ENCODE measurements at places on chromosomes 5 and 9.
A peak's percentile ranks its signal among the peaks of the same experiment; 100 is the strongest.

- DNase-seq = no peak
Observed at GRCh38 chr5:52531105-52531504, 256.6 kb upstream of the ITGA1 start.

DNA sequence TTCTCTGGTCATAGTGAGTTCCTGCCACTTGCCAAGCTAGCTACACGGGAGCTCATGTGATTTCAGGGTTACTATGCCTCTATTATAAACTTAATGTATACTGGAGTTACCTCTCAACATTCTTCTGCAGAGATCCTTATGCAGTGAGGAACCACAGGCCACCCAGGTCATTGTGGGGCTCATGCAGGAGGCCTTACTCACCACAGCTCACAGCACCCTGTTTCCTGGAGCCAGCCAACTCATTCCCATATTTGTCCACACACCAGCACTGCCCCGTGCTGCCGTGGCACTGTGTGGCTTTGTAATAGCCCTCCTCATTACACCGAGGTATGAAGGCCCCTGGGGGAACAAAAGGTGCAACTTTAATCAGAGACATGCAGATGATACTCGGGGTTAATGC lies 520.0 kb downstream of the SPOCK1 start:
- DNase-seq = no peak

GRCh38 chr5:38207343-38207742 lies 51.0 kb upstream of the EGFLAM start:
- DNase-seq = no peak

- DNase-seq = no peak
Observed at GRCh38 chr5:38531518-38531917, 24.9 kb downstream of the LIFR start.

DNA sequence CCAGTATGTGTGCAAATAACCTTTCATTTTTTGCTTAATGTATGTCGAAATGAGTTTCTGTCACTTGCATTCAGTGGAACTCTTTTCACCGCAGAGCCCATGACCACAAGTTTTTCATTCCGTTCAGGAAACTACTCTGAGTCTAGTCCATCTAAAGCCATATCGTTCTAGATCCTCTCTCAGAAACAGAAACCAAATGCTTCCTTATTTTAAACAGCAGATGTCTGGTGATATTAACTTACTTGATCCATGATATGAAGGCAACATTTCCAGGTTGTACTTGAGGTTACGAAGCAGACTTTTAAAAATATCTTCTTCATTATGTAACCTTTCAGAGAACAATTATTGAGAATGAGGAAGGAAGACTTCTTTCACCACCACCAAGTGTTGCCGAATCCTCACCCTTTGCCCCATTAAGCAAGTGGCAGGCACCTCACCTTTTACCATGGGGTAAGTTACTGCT lies 72.4 kb upstream of the GNAQ start:
- no peak for DNase-seq

GRCh38 chr5:99083197-99083596 lies 154.4 kb upstream of the CHD1 start:
- DNase-seq = no peak

- DNase-seq = peak; percentile 19
Observed at GRCh38 chr9:26326563-26326962, 566.0 kb downstream of the CAAP1 start.

GRCh38 chr9:95840074-95840473 lies 35.4 kb upstream of the ERCC6L2 start:
- no peak for DNase-seq

- DNase-seq = no peak
Observed at GRCh38 chr9:89722712-89723111, 117.9 kb downstream of the GADD45G start.

GRCh38 chr5:42870882-42871418 lies 59.3 kb upstream of the SELENOP start:
- DNase-seq = no peak

- no peak for DNase-seq
Observed at GRCh38 chr9:34956648-34957047, 1.4 kb upstream of the PHF24 start.

GRCh38 chr9:116278326-116278725 lies 124.7 kb downstream of the PAPPA start:
- no peak for DNase-seq

- no peak for DNase-seq
Observed at GRCh38 chr5:135025730-135026644, 8.0 kb downstream of the PITX1 start.

DNA sequence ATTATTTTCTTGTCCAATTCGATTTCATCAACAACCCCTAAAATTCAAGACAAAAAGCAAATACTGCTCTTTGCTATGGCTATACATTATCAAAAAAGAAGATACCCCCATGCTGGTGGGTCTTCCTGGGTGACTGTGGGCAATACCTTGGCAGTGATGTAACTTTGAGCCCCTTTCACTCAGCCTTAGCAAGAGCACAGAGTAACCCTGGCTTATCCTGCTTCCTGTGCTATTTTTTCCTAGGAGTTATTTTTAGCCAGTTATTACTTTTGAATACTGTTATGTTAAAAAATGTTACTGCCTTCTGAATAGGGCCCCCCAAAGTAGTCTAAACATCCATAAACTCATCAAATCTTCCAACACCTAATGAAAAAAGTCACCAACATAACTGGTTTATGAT lies 145.6 kb upstream of the TSLP start:
- no peak for DNase-seq

DNA sequence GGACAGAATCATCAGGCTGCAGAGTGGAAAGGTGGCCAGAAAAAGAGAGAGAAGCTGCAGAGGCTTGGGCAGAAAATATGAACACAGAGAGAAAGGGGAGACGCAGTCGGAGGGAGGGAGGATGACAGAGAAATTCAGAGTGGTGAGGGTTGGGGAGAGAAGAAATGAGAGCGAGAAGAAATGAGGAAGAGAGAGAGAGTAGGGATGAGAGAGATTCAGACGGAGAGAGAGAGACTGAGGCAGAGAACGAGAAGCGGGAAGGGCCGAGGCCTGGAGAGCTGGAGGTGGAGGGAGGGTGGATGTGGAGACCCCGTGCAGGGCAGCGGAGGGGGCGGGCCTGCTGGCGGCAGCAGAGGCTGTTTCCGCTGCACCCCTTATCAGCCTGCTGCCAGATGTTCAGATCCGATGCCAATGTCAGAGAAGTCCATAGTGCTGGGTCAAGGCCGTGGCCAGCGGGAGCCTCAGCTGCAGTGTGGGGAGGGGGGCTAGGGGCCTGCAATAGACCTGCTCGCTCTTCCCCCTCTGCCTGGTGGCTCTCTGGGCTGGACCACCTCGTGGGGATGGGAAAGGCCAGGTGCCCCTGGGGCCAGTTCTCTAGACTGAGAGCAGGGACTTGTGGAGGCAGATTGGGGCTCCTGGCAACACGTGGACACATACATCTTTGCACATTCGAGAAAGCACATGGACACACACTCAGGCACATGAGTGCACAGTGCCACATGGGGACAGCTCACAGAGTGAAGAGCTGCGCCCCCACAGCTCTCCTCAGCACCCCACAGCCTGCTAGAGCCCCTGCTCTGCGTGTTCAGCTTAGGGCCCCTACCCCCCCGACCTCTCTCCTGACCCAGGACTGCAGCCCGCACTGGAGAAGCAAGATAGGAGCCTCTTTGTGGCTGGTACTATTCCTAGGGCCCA lies 4.9 kb upstream of the NR5A1 start:
- no peak for DNase-seq

DNA sequence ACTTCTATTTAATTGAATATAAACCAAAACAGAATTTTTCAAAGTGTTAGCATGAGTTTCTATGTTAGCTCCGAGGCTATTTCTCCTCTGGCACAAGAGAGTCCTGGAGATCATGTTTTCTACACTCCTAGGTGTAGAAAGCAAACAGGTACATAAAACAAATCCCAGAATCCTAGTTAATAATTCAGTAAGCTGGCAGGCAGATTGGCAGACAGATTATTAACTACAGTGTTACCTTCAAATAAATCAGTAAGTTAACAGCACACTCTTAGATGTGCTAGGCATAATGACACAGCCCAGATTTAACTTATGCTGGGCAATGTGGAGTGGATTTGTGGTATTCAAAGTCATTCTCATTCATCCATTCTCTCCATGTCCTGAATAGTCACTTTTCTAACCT lies 282.8 kb upstream of the RPS23 start:
- no peak for DNase-seq

- no peak for DNase-seq
Observed at GRCh38 chr5:51389577-51390463, 6.6 kb downstream of the ISL1 start.

DNA sequence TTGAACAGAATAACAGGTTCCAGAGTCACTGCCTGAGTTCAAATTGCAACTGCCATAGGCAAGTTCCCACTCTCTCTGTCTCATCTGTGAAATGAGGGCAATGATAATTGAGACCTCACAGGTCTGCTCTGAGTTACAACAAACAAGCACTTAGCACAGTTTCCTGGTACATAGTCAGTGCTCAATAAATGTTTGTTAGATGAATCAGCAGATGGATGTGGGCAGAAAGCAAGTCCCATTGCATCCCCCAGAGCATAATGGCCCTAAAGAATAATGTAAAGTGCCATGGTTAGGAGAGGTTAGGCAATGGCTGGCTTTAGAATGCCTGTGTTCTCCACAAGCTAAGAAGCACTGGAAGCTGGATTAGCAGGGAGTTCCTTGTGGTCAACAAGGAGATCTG lies 136.5 kb upstream of the LARP1 start:
- DNase-seq = no peak

- DNase-seq = no peak
Observed at GRCh38 chr9:8374471-8374870, 574.9 kb upstream of the DMAC1 start.

DNA sequence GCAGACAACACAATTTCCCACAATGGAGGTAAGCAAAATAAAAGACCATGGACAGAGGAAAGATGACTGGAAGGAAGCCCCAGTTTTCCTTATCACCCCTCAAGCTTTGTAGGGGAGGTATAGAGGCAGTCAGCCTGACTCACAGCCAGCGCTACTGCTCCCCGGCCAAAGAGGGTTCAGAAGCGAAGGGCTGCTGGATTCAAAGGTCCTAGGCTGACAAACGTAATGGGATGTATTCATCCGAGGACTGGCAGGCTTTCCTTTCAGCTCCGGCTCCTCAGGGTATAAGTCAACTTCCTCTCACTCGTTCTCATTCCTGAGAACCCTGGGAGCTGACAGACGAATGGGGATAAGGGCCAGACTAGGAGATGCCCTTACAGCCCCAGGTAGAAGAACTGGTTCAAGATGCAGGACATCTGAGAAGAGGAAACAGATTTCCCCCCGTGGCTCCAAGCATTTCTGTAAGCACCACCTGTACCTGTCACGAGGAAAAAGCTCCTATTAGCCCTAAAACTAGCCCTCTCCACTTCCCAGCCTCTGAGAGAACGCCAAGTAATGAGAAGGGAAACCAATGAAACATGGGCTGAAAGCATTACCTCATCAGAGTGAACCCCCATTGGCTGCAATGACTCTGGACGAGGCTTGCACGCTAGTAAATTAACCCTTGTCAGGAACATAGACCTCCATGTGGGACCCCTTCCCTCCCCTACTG lies 22.1 kb upstream of the FAM13B start:
- DNase-seq = no peak
